ENCODE measurements at places on chromosomes 3 and 15.

GRCh38 chr3:85050821-85051220, 92.0 kb downstream of the CADM2 start:
- DNase-seq: no peak

- DNase-seq: no peak
Observed at GRCh38 chr3:24360957-24361356, 133.7 kb downstream of the THRB start.

- no peak for DNase-seq
Observed at GRCh38 chr3:71723452-71724170, 1.6 kb downstream of the EIF4E3 start.

GRCh38 chr3:4512895-4513616, 19.9 kb downstream of the ITPR1 start:
- DNase-seq: no peak

Data from adrenal gland (tissue), 19 donors.